ENCODE measurements at places on chromosomes 13 and 19.

DNA sequence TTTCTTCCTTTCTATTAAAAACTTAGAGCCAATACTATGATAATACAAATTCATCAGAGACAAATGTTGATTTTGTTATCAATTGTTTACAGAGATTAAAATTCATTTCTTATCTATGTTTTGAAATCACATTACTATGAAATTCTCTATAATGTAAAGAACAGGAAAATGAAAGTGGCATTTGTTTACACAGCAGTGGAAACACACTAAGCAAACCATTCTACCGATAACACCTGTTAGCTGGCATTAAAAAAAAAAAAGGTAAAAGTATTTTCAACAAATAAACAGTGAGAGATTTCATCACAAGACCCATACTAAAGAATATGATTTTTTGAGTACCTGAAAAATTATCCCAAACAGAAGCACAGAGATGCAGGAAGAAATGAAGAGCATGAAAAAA, 4.8 kb upstream of the CCDC70 start:
- DNase-seq: no peak

DNA sequence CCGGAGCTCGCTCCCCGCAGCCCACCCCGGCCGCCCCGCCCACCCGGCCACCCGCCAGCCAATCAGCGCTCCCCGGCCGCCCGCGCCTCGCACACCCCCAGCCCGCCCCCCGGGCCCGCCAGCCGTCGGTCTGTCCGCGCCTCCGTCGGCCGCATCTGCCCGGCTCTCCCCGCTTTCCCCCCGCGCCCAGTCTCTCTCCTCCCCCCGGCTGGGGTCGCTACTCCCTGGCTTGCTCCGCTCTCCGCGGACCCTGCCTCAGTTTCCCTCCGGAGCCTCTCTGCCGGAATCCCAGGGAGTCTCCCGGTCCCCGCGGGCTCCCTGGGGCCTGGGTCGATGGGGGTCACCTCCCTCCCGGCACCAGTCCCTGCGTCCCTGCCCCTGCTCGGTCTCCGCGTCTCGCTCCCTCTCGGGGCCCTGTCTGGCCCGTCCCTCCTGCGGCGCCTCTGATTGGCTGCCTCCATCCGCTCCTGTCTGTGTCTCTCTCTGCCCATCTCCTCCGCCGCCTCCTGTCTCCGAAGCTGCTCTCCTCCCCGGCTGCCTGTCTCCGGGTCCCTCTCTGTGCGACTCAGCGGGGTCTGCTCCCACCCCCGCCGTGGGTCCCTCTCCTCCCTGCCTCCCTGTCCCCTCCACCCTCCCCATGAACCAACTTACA, 484 bp downstream of the IL11 start:
- DNase-seq: peak; percentile 91

- no peak for DNase-seq
These were observed 412.9 kb downstream of the DIAPH3 start for GRCh38 chr13:59750860-59751259.

GRCh38 chr19:35045667-35046300, 4.3 kb downstream of the HPN start:
- peak; percentile 68 for DNase-seq

Measured in HuH-7 (cell line).